ENCODE measurements at places on chromosomes 13 and 19.
A peak's percentile ranks its signal among the peaks of the same experiment; 100 is the strongest.

DNA sequence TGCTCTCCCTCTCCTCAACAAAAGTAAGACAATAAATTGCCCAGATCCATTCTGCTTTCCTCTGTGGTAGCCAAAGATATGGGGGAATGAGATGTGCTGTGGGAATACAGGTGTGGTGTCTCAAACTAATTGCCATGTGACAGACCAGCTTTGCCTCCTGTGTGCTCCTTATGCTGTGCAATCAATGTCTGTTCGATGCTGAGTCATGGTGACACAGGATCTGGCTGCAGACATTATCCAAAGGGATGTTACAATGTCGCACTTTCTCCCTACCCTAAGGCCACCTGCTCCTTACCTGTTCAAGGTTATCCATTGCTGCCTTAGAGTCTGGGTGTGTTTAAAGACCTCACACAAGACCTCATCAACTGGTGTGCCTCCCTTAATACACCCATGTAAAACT, 32.5 kb downstream of the FGF14 start:
- no peaks in the 10 kb centered on the region for H3K36me3 ChIP-seq
- no peak overlapping the region for H3K4me3 ChIP-seq
- no peak for DNase-seq

- H3K36me3 ChIP-seq: no peaks in the 10 kb centered on the region
- no peak overlapping the region for H3K27ac ChIP-seq
- no peaks in the 10 kb centered on the region for H3K4me1 ChIP-seq
- no peaks in the 10 kb centered on the region for H3K27me3 ChIP-seq
Measured at GRCh38 chr13:42280537-42280936, 8.6 kb downstream of the AKAP11 start.

- peak overlapping the region; percentile 45 for H3K27ac ChIP-seq
- H3K27me3 ChIP-seq: no peaks in the 10 kb centered on the region
- DNase-seq: no peak
- H3K4me3 ChIP-seq: peak overlapping the region; percentile 22
- H3K4me1 ChIP-seq: peaks cover 12% of the 10 kb centered on the region
- H3K36me3 ChIP-seq: peaks cover 25% of the 10 kb centered on the region
Measured at GRCh38 chr19:17488593-17489391, 18.5 kb downstream of the SLC27A1 start.

DNA sequence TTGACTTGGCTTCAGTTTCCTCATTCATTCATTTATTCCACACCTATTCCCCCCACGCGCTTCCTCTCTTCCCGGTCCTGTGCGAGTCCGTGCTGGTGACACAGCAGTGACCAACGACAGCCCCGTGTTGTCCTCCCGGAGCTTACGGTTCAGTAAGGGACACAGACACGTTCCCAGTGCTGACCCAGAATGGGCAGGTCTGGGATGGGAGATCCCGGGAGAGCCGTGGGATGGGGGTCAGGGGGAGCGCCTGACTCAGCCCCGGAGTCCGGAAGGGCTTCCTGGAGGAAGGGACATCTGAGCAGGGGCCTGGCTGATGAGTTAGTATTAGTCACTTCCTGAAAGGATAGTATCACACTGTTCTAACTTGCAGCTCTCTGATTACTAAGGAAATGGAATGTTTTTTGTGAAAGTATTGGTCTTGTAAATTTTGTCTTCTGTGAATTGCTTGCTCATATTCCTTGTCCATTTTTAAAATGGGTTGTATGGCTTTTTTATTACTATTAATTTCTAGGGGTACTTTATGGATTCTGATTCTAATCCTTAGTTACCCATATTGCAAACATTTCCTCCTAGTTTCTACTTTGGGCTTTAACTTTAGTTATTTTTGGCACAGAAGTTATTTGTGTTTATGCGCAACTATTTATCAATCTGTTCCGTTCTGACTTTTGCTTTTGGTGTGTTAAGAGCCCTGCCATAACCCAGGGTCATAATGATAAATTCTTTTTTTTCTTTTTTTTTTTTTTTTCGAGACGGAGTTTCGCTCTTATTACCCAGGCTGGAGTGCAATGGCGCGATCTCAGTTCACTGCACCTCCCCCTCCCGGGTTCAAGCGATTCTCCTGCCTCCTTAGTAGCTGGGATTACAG, 708 bp upstream of the ERCC1 start:
- H3K4me1 ChIP-seq: peaks cover 26% of the 10 kb centered on the region
- H3K27ac ChIP-seq: peak overlapping the region; percentile 95
- no peaks in the 10 kb centered on the region for H3K27me3 ChIP-seq

- H3K4me1 ChIP-seq: peaks cover 17% of the 10 kb centered on the region
- H3K27ac ChIP-seq: no peak overlapping the region
- H3K4me3 ChIP-seq: no peak overlapping the region
- DNase-seq: no peak
- H3K36me3 ChIP-seq: no peaks in the 10 kb centered on the region
Measured at GRCh38 chr19:35872180-35872579, 3.8 kb downstream of the APLP1 start.

GRCh38 chr19:44708940-44709339, 10.0 kb downstream of the CEACAM16 start:
- H3K36me3 ChIP-seq: no peaks in the 10 kb centered on the region
- H3K4me3 ChIP-seq: no peak overlapping the region
- H3K27ac ChIP-seq: no peak overlapping the region
- DNase-seq: no peak
- no peaks in the 10 kb centered on the region for H3K4me1 ChIP-seq

- H3K27me3 ChIP-seq: no peaks in the 10 kb centered on the region
- H3K36me3 ChIP-seq: no peaks in the 10 kb centered on the region
- H3K27ac ChIP-seq: no peak overlapping the region
- no peak for DNase-seq
Measured at GRCh38 chr13:94065741-94066140, 413.7 kb downstream of the DCT start.

DNA sequence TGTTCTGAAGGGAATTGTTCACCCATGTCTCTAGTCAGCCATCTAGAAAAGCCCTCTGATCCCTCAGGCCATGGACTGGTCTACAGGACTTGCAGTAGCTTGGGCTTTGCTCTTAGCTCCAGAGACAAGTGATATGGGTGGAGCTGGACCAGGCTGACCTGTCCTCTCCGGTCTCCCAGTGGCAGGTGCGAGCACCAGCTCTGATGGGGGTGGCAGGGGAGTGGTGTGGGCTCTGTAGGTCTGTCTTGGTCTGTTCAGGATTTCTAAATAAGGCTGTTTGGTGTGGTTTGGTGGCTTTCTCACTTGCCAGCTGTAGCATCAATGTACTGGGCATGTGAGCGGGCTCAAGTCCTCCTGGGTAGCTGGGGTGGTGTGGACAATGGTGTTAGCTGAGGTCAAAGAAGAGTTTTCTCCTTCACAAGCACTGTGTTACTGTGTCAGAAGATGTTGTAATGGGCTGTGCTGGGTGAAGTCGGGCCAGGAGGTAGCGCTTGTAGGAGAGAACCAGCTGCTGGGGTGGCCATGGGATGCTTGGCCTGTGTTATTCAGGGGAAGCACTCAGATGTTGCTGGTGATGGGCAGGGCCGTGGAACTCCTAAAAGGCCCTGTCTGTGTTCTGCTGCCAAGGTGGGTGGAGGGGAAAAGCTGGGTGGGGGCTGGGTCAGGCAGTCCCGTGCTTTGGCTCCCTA, 16.9 kb downstream of the GPC6 start:
- no peaks in the 10 kb centered on the region for H3K27me3 ChIP-seq
- H3K4me1 ChIP-seq: no peaks in the 10 kb centered on the region
- no peak overlapping the region for H3K27ac ChIP-seq
- H3K4me3 ChIP-seq: no peak overlapping the region
- no peaks in the 10 kb centered on the region for H3K36me3 ChIP-seq

DNA sequence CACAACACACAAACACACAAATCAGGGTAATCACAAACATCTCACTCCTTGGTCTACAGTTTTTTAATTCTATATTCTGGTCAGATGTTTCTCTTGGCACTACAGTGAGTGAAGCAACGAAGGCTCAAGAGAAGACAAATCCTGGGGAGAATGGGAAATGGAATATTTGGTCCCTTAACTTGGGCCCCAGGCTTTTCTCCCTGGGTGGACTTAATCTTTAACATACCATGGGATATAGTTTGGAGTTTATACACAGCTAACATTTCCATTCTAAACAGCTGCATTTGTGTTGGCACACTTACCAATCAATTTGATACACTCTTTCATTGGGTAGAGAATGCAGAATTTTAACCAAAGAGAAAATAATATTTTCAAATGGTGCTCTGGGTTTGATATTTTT, 1132.6 kb upstream of the SLC10A2 start:
- no peaks in the 10 kb centered on the region for H3K4me1 ChIP-seq
- H3K27ac ChIP-seq: no peak overlapping the region
- no peaks in the 10 kb centered on the region for H3K27me3 ChIP-seq

- DNase-seq: no peak
- H3K4me1 ChIP-seq: peaks cover 6% of the 10 kb centered on the region
- peaks cover 42% of the 10 kb centered on the region for H3K36me3 ChIP-seq
- peak overlapping the region; percentile 85 for H3K27ac ChIP-seq
- no peaks in the 10 kb centered on the region for H3K27me3 ChIP-seq
Measured at GRCh38 chr19:39823686-39824085, 10.3 kb downstream of the DYRK1B start.

GRCh38 chr13:85093808-85094207, 705.4 kb downstream of the SLITRK6 start:
- H3K4me3 ChIP-seq: no peak overlapping the region
- H3K4me1 ChIP-seq: no peaks in the 10 kb centered on the region
- H3K27me3 ChIP-seq: no peaks in the 10 kb centered on the region
- H3K27ac ChIP-seq: no peak overlapping the region
- no peak for DNase-seq

DNA sequence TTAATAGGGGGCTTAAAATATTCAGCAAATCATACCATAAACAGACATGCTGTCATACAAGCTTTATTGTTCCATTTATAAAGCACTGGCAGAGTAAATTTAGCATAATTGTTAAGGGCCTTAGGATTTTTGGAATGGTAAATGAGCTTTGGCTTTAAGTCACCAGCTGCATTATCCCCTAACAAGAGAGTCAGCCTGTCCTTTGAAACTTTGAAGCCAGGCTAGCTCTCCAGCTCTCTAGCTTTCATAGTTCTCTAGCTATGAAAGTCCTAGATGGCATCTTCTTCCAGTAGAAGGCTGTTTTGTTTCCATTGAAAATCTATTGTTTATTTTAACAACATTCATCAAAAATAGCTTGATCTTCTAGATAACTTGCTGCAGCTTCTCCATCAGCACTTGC, 420.8 kb upstream of the GPC6 start:
- H3K4me3 ChIP-seq: peak overlapping the region; percentile 61
- no peaks in the 10 kb centered on the region for H3K27me3 ChIP-seq
- DNase-seq: no peak
- no peak overlapping the region for H3K27ac ChIP-seq
- H3K4me1 ChIP-seq: peaks cover 18% of the 10 kb centered on the region

DNA sequence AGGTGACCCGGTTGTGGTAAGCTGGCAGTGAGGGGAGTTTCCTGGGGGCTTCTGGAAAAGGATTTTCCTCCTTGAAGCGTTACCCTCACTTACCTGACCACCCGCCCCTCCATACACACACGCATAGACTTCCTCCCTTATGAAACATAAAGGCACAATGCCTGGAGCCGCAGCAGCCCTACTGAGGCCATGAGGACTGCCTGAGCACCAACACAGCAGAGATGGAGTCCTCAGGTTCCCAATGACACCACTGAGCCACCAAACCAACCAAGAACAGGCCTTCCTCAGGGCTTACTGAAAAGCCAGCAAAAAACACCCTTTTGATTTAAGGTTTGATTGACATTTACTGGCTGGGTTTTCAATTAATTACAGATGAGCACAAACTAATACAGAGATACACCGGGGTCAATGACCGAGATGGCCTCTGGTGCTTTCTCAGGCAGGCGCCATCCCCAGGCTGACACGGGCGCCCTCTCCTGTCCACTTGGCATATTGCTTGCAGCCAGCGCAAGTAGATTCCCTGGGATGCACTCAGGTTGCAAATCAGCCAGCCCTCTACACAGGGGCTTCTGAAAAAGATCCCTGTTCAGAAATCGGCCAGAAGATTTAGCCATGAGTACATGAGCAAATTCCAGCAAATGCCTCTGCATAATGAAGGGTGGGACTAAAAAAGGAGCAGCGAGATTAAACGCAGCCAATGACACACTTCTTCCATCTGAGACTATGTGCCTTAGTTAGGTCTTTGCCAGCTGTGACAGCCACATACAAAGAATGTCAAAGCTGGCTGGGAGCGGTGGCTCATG, 14.8 kb downstream of the OPA3 start:
- H3K4me1 ChIP-seq: no peaks in the 10 kb centered on the region
- peak overlapping the region; percentile 73 for H3K27ac ChIP-seq
- DNase-seq: no peak
- H3K4me3 ChIP-seq: no peak overlapping the region
- no peaks in the 10 kb centered on the region for H3K27me3 ChIP-seq
